ENCODE measurements at places on chromosomes 12 and 14.

DNA sequence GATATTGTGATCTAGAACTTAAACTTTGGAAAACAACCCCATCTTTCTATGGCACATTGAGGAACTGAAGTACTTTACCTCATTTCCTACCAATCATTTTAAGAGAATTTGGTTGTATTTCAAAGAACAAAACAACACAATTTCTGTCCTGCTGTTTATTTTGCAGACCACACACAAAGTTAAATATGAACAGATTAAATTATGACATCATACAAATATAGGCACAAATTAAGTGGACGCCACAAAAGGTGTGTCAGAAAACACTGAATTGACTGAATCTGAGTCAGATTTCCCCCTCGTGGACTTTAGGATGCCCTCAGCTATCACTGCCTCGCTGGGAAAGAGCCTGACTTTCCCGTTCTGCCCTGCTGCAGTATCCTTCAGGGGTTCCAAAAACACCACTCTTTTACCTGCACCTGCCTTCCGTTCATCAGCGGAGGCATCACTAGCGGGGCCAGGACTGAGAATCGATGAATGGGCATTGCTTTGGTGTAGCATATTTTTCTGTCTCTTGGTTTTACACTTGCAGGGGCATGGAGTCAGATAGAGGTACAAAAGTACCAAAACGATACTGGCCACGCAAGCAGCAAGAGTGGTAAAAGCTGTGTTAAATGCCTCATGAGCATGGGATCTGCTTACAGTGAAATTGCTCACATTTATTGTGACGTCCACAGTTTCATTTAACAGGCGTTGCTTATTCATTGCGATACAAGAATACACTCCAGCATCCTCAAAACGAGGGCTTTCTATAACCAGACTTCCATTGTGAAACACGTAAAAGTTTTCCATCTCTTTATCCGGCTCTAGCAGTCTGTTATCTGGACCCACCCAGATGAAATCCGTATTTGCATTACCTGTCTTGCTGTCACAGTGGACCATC lies 2.0 kb upstream of the PCED1B start:
- DNase-seq = no peak

GRCh38 chr14:76228138-76228537 lies 76.4 kb downstream of the GPATCH2L start:
- no peak for DNase-seq

DNA sequence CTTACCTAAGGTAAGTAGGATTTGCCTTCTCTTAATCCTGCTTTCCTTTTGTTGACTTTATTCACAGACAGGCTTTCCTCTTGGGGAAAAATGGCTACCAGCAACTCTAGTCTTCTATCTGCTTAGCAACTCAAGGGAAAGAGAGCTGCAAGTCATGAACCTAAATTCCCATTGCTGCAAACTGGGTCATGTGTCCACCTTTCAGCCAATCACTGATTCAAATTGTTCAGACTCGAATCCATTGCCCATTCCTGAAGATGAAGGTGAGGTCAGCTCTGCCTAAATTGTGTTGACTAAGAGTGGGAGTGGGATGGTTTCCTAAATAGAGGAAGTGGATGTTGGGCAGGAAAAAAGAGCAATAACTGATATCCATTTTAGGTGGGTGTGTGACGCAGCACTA lies 7.7 kb downstream of the FBXW8 start:
- DNase-seq = no peak

- no peak for DNase-seq
Observed at GRCh38 chr14:102853648-102854047, 68.8 kb upstream of the AMN start.

- no peak for DNase-seq
Observed at GRCh38 chr12:52726451-52726850, 23.1 kb upstream of the KRT77 start.

DNA sequence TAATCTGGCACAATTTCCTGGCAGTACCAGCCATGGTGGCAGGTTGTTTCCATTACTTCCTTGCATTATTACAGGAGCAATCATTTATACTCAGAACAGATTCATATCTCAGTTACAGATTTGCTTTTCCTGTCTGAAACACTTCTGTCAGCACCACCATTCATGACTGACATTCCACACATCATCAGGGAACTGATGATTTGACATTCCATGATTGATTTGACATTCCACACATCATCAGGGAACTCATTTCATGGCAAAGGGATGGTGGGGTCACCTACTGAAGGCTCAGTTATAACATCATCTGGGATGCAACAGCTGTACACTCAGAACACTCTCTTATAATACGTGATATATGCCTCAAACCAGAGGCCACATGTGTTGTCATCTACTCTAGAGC lies 30.9 kb upstream of the RERGL start:
- DNase-seq = no peak

- no peak for DNase-seq
Observed at GRCh38 chr14:84323978-84324377, 1206.0 kb upstream of the FLRT2 start.

- DNase-seq = peak; percentile 84
Observed at GRCh38 chr14:99213101-99213500, 58.9 kb downstream of the BCL11B start.

DNA sequence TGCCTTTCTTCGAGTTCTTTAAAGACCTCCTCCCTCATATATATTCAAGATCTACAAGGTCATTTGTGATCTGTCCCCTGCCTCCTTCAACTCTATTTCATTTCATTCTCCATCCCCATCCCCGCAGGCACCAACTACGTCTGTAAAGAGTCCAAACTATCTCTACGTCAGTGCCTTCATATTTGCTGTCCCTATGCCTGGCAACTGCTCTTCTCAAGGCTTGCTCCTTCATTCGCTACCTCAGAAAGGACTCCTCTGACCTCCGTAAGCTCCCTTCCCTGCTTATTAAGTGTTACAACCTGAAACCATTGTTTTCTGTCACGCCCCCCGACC lies 650 bp downstream of the LLPH start:
- DNase-seq = no peak

- DNase-seq = no peak
Observed at GRCh38 chr14:77849711-77850110, 49.8 kb downstream of the ADCK1 start.

GRCh38 chr12:3351731-3352130 lies 139.3 kb upstream of the PRMT8 start:
- DNase-seq = no peak

GRCh38 chr14:88321692-88322503 lies 1.2 kb downstream of the KCNK10 start:
- DNase-seq = no peak

DNA sequence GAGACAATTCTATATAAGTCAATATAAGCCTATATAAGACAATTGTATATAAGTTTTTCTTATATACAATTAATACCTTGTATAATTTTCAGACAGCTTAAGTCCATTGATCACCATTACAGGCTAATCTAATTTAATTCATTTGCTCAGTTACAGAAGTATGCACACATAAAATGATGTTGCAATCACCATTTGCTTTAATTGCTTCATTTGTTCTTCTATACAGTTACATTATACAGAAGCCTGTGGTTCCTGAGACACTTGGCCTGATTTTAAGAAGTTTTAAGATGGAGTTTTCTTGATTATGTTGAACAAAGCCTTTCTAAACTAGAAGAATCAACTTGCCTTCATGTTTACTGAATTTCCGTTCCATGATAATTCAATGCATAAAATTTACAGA lies 314.6 kb upstream of the PDE3A start:
- DNase-seq = no peak

DNA sequence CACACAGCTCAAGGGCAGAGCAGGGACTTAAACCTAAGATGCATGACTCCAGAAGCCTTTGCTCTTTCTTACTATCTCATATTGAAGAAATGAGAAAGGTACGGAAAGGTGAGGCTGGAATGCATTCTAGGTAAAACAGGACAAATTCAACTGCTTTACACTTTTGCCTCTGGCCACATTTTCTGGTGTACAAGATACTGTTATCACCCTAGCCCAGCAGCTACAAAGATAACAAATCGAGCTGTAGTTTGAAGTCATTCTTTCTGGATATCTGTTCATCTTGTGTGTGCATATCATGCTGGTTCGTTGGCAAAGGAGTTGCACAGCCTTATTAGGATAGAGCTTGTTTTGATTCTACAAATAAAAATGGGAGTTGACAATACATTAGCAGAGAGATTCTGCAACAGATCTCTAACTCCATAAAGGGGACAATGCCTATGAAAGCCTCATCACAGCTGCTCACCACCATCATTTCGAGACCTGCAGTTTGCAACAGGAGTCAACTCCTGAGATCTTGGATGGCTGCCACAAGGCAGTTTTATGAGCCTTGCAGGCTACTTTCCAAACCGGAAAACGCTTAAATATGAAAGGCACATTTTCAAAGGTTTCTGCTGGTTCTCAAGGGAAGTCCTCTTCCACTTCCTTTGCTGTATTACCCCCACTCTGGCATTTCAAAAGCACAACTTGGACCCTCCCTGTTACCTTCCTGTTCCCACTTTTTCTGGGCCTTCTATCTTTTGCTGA lies 64.9 kb downstream of the STXBP6 start:
- no peak for DNase-seq

DNA sequence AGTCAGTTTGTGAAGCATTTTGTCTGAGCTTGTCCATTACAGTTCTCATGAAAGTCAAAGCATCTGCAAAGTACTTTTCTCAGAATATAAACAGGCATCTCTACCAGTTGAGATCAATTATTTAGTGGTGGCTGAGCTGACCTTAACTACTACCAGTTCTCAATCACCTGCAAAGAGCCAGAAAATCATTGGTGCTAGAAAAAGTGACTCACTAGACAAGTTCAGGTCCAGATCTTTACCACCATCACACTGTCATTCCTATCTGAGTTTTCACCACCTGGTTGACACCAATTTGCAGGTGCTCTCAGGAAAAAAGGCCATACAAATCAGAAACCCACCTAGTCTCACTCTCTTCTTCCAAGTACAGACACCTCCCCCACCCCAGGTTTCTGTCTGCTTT lies 33.3 kb downstream of the ITPR2 start:
- DNase-seq = no peak

DNA sequence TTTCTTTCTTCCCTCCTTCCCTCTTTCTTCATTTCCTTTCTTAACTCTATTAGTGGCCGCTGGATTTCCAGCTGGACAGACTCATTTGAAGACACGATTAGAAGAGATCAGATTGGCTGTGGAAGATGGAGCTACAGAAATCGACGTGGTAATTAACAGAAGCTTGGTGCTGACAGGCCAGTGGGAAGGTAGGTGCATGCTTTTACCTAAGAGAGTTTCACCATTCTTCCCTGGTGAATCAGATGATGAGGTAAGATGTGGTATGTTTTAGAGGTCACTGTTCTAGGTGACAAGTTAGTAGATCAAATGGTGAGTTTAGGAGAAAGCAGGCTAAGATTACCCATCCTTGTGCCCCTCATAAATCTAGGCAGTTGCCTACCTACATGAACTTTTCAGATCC lies 51.6 kb downstream of the DERA start:
- DNase-seq = no peak

GRCh38 chr12:54437243-54437642 lies 18.2 kb upstream of the ITGA5 start:
- DNase-seq = no peak

DNA sequence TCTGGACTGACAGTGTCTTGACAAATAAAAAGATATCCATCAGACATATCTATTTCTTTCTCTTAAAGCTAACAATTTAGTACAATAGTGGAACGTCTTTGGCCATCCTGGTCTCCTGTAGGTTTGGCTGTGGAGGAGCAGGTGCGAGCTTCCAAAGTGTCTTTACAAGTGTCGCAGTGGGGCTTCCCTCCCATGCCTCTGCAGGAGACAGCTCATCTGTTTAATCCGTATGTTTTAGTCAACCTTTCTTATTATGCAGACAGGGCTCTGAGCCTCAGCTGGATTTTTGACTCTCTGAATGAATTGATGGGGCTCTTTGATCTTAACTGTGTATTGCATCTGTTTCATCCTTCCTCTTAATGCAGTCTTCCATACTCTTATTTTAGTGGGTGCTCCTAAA lies 57.5 kb downstream of the RMST start:
- no peak for DNase-seq

DNA sequence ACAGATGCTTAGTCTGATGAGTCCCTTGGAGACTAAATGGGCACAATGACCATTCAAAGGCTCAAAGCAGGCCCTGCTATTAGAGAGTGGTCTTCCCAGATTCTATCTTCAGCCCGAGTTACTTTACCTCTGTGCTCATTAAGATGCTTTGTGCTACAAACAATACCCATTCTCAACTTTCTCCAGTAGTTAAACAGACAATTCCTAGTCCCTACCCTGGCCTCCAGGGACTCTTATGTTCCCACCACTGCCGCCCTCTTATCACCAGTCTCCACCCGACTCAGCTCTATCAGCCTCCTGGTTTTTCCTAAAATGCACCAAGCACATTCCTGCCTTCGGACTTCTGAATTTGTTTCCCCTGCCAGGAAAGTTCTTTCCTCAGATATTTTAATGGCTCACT lies 25.6 kb upstream of the GPHB5 start:
- no peak for DNase-seq

- DNase-seq = no peak
Observed at GRCh38 chr12:24979329-24979728, 30.4 kb upstream of the BCAT1 start.

DNA sequence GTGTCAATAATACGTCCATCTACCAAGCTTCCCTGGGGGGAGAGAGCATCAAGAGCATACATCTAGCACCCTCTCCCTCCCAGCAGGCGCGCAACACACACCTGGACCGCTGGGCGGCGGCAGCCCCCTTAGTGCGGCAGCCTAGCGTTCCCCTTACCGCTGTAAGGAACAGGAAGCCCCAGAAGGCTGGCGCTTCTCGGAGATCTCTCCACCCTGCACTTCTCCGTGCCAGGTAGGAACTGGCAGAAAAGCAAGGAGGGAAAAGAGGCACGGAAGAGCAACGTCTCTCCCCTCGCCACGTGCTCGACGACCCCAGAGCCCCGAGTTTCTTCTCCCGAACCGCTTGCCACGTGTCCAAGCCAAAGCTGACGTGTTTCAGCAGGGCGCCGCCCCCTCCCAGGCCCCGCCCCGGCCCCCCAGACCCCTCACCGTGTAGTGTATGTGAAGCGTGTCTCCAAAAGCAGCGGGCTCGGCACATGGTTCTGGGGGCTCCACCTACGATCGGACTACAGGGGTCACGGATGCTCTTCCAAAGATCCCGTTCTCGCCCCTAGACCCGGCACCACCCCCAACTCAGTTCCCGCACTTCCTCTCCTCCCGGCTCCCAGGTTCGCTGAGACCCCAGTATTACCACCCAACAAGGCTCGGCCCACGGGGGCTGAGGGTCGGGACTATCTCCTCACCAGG lies 532 bp downstream of the FKBP11 start:
- DNase-seq = peak; percentile 76

GRCh38 chr12:9910716-9911421 lies 21.3 kb downstream of the CLEC2A start:
- DNase-seq = no peak

GRCh38 chr14:100222224-100223093 lies 16.5 kb upstream of the YY1 start:
- DNase-seq = no peak

All from CD4-positive, alpha-beta T cell treated with Interleukin-15 for 4 hours (primary cell).